Fibroblast of upper back skin (primary cell): ENCODE measurements at places on chromosomes 16 and 17.

- DNase-seq, result peak; percentile 68
Observed at GRCh38 chr16:51762081-51762996, 611.3 kb upstream of the SALL1 start.

DNA sequence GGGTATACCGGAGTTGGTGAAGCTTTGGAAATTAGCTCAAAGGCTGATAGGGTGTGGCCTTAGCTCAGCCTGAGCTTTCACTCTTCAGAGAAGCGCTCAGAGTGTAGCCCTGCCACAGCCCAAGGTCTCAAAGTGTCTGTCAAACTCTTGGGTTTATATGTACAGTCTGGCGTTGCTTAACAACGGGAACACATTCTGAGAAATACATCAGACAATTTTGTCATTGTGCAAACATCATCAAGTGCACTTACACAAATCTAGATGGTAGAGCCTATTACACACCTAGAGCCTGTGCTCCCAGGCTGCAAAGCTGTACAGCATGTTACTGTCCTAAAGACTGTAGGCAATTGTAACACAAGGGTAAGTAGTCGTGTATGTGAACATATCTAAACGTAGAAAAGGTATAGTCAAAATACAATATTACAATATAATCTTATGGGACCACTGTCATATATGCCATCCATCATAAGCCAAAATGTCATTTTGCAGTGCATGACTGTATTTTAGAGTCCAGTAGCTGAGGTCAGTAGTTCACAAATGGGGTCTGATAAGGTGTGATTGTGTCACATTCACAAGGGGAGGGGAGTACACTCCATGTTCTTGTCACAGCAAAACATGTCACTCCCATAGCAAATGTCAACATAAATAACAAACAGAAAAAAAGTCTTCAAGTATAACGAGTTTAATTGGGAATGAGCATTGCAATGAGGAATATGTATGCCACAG is 20.6 kb downstream of the CHAD start:
- DNase-seq, result no peak

DNA sequence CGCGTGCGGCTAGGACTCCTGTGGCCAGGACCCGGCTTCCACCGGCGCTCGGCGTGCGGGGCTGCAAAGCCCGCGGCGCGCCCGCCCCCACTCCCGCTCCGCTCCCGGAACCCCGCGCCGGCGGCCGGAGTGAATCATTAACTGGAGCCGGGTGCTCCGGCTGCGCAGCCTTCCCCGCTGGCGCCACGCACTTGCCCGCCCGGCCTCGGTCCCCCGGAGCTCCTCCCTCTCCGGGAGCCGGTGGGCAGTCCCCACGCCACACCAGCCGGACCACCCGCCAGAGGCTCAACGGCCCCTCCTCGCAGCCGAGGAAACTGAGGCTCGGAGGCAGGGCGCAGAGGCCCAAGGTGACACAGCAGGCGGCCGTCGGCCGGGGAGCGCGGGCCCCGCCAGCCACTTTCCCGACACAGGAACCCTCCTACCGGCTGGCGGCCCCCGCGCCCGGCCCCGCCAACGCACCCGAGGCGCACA is 580 bp downstream of the BCAR1 start:
- DNase-seq, result no peak

GRCh38 chr16:88597856-88598491 is 27.8 kb downstream of the ZC3H18 start:
- DNase-seq, result no peak

DNA sequence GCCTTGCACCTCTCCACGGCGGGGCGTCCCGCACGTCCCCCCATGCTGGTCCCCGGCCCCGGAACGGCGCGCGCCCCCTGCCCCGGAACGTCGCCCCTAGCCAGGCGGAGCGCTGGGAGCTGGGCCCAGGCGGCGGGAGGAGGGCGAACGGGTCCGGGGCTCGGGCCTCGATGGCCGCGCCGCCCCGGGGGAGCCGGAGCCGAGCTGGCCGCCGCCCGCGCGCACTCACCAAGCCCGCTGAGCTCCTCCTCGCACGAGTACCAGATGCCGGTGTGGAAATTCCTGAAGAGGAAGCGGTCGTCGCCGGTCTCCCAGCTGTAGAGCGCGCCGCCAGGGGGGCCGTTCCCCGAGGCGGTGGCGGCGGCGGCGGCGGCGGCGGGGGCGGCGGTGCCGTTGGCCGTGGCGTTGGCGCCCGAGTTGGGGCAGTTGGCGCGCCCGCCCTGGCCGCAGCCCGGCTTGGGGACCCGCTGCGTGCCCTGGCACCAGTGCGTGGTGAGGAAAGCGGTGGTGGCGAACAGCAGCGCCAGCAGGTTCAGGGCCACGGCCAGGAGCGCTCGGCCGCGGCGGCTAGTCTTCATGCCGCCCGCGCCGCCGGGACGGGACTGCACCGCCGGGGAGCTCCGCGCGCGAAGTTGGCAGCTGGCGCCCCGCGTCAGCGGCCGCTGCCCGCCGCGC is 530 bp downstream of the GSG1L start:
- peak; percentile 7 for DNase-seq
